ENCODE measurements at places on chromosomes 4 and X.

DNA sequence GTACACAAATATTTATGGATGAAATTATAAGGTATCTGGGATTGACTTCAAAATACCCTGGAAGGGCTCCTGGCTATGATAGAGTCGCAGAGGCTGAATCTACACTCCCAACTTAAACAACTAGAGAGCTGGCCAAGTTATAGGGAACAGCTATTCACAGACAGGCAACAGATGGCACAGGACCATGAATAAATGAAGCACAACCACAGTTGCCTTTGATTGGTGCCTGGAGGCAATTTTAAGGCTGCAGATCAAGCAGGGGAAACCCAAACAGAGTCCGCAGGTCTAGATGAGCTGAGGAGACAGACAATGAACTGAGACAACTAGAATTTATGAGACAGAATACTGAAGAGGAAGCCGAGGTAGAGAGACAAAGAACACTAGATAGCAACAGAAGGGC, 155.9 kb downstream of the EVC2 start:
- no peak for DNase-seq

DNA sequence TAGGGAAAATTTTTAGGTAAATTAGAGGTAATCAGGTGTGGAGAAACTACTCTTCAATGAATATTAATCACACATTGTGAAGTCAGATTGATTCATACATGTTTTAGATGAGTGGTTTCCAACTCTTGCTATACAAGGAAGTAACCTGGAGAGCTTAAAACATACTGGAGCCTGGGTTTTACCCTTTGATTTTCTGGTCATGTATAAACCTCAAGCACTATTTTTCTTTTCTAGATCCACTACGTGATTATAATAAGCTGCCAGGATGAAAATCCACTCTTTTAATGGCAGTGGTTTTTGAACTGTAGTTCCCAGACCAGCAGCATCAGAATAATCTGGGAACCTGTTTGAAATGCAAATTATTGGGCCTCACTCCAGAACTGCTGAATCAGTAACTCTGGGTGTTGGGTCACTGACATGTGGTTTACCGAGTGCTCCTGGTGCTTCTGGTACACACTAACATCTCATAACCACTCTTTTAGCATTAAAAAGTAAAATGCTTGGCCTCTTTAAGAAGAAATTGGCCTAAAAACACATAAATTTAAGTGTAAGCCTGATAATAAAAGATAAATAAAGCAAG, 63.4 kb downstream of the DCAF12L1 start:
- DNase-seq = no peak

- DNase-seq = no peak
Observed at GRCh38 chr4:138977524-138977923, 38.1 kb upstream of the NOCT start.

DNA sequence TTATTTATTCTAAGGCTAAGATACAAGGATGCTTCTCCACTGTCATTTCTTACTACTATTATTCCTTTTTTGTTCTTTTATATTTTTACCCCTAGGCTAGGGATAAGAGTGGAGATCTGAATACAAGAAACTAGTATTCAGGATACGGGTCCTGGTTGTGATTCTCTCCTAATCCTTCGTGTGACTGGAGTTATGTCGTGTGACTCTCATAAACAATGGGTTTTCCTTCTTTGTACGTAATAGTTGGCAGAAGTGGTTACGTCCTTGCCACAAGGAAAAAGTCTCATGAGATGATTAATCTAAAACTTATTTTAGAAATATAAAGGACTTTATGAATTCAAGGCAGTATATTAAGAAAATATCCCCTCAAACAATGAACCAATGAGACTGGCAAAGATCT, 497.2 kb upstream of the FAM241A start:
- no peak for DNase-seq

DNA sequence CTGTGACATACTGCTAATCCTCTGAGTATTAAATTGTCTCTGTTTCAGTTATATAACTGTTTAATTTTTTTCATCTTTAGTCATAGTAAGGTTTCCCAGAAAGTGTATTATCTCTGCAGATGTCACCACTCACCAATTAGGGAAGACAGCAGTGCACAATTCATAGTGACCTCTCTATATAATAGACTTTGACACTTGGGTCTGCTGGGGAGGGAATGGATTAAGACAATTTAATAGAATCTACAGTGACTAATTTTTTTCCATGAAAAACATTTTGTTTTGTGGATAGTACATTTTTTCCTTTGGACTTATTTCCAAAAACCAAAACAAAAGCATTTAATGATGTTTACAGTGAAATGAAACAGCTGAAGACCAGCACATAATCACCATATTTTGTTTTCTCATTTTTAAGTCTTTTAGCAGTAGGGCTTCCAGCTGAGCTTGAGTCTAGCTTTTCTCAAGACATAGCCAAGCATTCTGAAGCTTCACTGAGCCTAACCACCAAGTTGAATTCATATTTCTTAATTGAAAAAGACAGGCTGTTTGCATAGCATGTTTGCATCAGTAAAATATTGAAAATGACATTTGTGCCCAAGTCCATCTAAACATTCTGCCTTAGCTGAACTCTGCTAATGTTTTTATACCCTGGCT, 69.5 kb downstream of the PCDH19 start:
- no peak for DNase-seq

DNA sequence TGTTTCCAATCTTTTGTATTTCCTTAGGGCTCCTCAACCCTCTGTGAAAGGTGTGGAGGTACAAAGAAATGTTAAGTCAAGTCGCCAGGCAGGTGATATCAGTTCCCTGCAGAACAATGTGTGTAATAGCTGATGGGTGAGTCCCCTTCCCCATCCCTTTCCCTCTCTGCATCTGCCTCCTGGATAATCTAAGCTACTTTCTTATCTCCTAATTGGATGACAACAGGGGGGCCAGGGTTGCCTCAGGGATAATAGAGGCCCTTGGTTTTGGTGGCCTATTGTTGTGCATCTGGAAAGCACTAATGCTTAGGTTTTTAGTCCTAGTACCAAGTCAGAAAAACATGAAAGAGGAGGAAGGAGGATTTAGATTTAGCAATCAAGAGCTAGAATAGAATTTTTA, 29.1 kb downstream of the MAGED1 start:
- DNase-seq = no peak

Measured in stimulated activated effector memory CD8-positive, alpha-beta T cell treated with anti-CD3 and anti-CD28 coated beads, Interleukin-12 subunit alpha, Interleukin-12 subunit beta, amount 100 ng/mL, for 72 hours (primary cell).